ENCODE measurements at places on chromosomes 4 and X.

GRCh38 chrX:72020204-72020603, 109.6 kb downstream of the NHSL2 start:
- no peak for DNase-seq

GRCh38 chr4:3085948-3086670, 11.6 kb downstream of the HTT start:
- DNase-seq: no peak

GRCh38 chr4:160537681-160538080, 1434.8 kb downstream of the RAPGEF2 start:
- DNase-seq: no peak

GRCh38 chr4:47391256-47391655, 72.2 kb downstream of the COMMD8 start:
- DNase-seq: no peak

- no peak for DNase-seq
Observed at GRCh38 chr4:123606336-123606735, 209.7 kb downstream of the SPRY1 start.

Data from NCI-H510A (cell line).